ENCODE measurements at places on chromosomes 12 and 14.

- peak; percentile 80 for DNase-seq
Measured at GRCh38 chr12:54560374-54560858, 11.0 kb downstream of the PDE1B start.

- no peak for DNase-seq
Measured at GRCh38 chr14:22689199-22689598, 45.0 kb upstream of the OR6J1 start.

GRCh38 chr14:68230950-68231717 lies 411.6 kb downstream of the RAD51B start:
- no peak for DNase-seq

- no peak for DNase-seq
Measured at GRCh38 chr12:111203446-111203845, 165.4 kb downstream of the PHETA1 start.

DNA sequence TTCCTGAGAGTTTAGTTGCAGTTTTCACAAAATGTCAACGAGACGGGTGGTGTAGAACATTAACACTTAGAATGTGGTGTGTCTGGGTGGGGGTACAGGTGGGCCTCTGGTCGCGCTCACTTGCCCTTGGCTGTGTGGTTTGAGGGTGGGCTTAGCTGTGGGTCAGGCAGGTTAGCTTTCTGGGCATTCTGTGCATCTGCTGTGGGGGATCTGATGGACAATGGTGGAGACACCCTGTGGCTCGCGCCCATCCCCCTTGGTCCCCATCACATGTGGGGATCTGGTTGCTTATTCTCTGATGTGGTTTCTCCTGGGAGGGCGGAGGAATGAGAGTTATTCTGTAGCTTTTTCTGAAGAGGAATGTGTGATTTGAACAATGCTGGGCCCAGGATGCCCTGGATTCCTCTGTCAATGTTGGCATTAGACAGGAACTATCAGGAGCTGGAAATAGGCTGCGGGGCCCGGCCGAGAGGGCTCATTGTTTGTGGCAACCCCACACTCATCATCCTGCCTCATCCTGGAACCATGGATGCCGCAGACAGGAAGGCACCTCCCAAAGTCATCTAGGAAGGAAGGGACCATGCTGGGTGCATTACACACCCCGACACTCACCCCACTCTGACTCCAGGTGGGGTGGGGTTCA lies 101.6 kb downstream of the TSPAN9 start:
- no peak for DNase-seq

- no peak for DNase-seq
Measured at GRCh38 chr12:59698600-59698999, 102.8 kb downstream of the SLC16A7 start.

GRCh38 chr12:67826148-67826547 lies 163.1 kb upstream of the IFNG-AS1 start:
- DNase-seq = no peak

GRCh38 chr12:1107669-1108068 lies 116.6 kb downstream of the ERC1 start:
- no peak for DNase-seq

DNA sequence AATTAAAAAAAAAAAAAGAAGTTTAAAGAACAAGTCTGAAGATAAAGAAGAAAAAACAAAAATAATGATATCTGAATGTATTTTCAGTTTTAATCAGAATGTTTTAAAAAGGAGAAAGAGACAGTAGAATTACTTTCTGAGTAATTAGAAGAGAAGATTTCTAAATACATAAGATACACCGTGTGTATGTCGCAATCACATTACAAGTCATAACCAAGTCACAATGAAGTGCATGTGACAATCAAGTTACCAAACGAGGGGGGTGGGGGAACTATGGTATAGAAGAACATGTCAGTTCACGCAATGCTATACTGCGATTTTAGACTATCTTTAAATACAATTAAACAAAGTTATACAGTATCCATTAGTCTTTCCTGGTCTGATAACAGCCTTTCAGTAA lies 1464.1 kb upstream of the FLRT2 start:
- no peak for DNase-seq

DNA sequence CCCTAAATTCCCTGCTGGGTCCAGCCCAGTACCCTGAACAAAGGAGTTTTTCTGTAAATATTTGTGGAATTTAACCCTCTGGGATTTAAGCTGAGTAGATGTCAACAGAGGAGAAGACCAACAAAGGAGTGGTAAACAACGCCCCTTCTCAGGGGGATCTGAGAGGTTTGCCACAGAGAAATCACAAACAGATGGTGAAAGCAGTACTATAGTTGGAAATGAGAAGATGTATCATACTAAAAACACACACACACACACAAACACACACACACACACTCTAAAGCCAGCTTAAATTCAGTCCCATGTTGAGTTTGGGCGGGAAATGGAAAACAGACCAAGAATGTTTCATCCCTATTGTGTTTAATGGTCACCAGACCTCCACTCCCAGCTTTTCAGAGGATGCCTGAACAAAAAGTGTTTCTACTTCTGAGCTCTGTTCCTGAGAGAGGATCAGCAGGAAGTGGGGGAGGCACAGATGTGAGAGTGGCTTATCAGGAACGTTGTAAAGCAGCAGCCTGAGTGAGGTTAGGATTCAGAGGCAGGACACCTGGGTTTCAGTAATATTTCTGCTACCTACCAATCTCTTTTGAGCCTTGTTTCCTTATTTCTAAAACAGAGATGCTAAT lies 3.2 kb downstream of the BIN2 start:
- DNase-seq = no peak

DNA sequence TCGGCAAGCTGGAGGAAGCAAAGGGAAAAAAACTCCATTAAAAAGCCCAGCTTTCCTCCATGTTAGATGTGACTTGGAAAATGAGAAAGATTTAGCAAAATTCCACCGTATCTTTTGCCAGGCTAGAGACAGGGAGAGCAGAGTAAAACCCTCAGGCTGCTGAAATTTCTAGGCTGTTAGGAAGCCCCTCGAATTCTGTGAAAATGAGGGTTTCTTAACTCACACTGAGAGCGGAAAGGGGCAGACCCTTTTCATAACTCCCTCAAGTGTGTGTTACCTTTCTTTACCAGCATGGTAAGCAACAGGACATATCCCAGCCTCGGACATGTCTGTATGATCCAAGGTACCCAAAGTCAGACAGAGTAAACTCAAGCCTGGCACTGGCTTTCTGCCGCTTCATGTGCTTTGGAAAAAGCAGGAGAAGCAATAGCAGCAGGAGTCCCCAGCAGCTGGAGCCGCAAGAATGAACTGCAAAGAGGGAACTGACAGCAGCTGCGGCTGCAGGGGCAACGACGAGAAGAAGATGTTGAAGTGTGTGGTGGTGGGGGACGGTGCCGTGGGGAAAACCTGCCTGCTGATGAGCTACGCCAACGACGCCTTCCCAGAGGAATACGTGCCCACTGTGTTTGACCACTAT lies at the start of gene RHOJ:
Gene RHOJ (plus strand): TSS at position 37 of the 637 bp plus-strand sequence. CDS start 427 bp downstream, at position 464.
- DNase-seq = no peak

DNA sequence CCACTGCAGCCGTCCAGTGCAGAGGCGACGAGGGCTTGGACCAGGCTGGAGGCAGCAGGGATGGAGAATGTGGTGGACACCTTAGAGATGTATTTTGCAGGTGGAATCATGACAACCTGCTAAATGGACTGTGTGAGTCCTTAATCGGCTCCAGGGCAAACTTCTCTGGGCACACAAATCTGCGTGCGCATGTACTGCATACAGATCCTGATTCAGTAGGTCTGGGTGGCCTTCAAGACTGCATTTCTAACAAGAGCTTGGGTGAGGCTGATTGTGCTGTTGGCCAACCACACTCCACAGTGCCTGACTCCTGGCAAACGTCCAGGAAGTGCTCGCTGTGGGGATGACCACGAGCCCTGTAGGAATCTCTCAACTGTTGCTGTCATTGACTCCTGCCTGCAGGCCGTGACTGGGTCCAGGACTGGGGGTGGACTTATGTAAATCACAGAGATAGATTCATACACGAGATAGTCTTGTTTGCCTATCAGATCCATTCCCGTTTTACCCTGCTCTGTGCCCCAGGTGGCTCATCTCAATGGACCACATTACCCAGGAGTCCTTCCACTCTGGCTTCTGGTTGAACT lies 27.2 kb downstream of the JDP2 start:
- DNase-seq = no peak

GRCh38 chr12:85036733-85037132 lies 582 bp downstream of the LRRIQ1 start:
- no peak for DNase-seq

- no peak for DNase-seq
Measured at GRCh38 chr12:124115976-124116690, 143.1 kb downstream of the ZNF664 start.

GRCh38 chr14:53127832-53128231 lies 25.3 kb downstream of the DDHD1 start:
- no peak for DNase-seq

- DNase-seq = no peak
Measured at GRCh38 chr14:87306409-87307168, 686.4 kb downstream of the GALC start.
